ENCODE measurements at places on chromosomes 12 and 14.

- DNase-seq, result no peak
- peaks cover 23% of the 10 kb centered on the region for H3K4me1 ChIP-seq
- no peaks in the 10 kb centered on the region for H3K27me3 ChIP-seq
- H3K27ac ChIP-seq, result no peak overlapping the region
These were observed 207.5 kb upstream of the PWP1 start for GRCh38 chr12:107477947-107478610.

GRCh38 chr12:80422550-80422949, 21.5 kb upstream of the PTPRQ start:
- no peaks in the 10 kb centered on the region for H3K27me3 ChIP-seq
- H3K27ac ChIP-seq, result no peak overlapping the region
- H3K4me1 ChIP-seq, result no peaks in the 10 kb centered on the region

DNA sequence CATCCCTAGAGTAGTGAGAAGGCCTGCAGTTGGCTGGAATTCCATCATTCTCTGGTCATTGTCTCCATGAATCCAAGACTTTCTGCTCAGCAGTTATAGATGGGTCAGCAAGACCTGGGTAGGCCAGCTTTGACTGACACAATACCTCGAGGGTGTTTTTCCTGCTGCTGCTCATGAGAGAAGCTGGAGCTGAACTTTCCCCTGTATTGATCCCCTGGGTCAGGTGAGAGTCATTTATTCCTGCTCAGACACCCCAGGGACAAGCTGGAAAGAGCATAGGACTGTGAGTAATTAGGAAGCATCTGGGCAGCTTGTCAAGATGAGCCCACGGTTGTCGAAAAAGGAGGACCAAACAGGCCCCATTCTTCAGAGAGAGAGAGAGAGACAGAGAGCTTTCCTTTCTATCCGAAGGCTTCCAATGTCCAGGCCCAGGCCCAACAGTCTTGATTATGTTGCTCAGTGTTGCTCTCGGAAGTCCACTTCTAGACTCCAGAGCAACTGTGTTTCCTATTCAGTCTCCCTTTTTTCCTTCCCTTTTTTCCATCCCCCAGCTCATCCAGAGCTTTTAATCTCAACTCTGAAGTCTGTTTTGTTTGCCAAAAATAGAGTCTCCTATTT, 131.1 kb downstream of the SLC8A3 start:
- H3K36me3 ChIP-seq, result no peaks in the 10 kb centered on the region
- DNase-seq, result no peak
- no peaks in the 10 kb centered on the region for H3K4me1 ChIP-seq
- H3K4me3 ChIP-seq, result no peak overlapping the region
- peaks cover 4% of the 10 kb centered on the region for H3K27me3 ChIP-seq
- no peak overlapping the region for H3K27ac ChIP-seq

GRCh38 chr12:57889500-57889989, 43.0 kb upstream of the CTDSP2 start:
- H3K36me3 ChIP-seq, result no peaks in the 10 kb centered on the region
- H3K4me1 ChIP-seq, result peaks cover 36% of the 10 kb centered on the region
- DNase-seq, result no peak
- H3K4me3 ChIP-seq, result no peak overlapping the region
- no peak overlapping the region for H3K27ac ChIP-seq
- H3K27me3 ChIP-seq, result peaks cover 4% of the 10 kb centered on the region

GRCh38 chr14:88868558-88869159, 44.2 kb downstream of the TTC8 start:
- no peaks in the 10 kb centered on the region for H3K4me1 ChIP-seq
- no peaks in the 10 kb centered on the region for H3K36me3 ChIP-seq
- no peak overlapping the region for H3K4me3 ChIP-seq
- DNase-seq, result no peak

DNA sequence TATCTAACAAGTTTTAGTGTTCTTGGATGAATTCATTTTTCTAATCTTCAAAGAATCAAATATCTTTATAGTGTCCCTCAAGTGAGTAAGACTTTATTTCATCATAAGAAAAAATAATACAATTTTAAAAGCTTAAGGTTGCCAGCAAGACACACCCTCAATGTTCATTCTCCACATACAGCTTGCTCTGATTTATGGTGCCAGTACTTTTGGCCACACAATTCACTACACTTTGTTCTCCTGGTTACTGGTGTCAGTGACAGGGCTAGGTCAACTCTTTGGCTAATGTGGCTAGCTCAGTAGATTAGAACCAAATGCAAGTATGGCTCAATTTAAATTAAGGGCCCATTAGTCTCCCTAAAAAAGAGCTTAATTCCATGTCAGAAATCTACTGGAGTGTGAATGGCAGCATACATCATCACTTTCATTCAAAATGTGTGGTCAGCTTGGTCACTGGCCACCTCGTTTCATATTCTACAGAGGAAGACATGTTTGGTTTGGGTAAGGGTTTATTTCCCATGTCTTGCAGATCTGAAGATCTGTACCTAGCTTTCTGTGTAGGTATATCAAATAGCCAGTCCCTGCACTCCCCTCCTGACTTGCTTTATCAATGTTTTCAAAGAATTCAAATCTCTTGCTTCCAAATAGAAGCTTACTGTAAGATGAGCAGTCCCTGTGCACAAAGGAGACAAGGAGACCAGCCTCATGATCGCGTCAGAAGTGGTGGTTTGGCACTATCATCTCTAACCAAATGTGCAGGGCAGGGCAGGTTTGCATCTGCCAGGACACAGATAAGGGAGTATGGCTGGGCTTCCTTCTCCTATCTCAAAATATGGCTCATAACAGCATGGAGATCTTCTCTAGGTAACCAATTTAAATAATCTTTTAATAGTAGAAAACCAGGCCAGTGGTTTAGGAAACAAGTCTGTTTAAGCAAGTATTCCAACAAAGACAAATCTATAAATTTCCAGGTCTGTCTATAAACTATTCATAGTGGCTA, 31.3 kb downstream of the HECTD4 start:
- no peaks in the 10 kb centered on the region for H3K4me1 ChIP-seq
- no peaks in the 10 kb centered on the region for H3K27me3 ChIP-seq
- H3K36me3 ChIP-seq, result no peaks in the 10 kb centered on the region

DNA sequence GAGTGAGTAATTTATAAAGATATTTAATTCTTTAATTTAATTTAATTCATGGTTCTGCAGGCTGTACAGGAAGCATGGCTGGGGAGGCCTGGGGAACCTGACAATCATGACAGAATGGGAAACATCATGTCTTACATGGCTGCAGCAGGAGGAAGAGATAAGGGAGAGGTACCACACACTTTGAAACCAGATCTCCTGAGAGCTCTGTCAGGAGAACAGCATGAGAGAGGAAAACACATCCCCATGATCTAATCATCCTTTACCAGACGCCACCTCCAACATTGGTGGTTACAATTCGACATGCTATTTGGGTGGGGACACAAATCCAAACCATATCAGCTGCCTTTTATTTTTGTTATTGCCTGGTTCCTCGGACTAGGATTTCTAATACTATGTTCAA, 928.6 kb downstream of the TMEM121 start:
- DNase-seq, result no peak
- peaks cover 3% of the 10 kb centered on the region for H3K4me1 ChIP-seq
- no peaks in the 10 kb centered on the region for H3K27me3 ChIP-seq
- no peak overlapping the region for H3K27ac ChIP-seq
- no peak overlapping the region for H3K4me3 ChIP-seq

GRCh38 chr12:1920436-1920835, 2.0 kb upstream of the CACNA2D4 start:
- H3K4me1 ChIP-seq, result peaks cover 50% of the 10 kb centered on the region
- no peak overlapping the region for H3K4me3 ChIP-seq
- H3K27ac ChIP-seq, result no peak overlapping the region
- H3K36me3 ChIP-seq, result no peaks in the 10 kb centered on the region
- H3K27me3 ChIP-seq, result no peaks in the 10 kb centered on the region

GRCh38 chr14:20387576-20387975, 25.7 kb downstream of the TEP1 start:
- peak; percentile 37 for DNase-seq
- H3K36me3 ChIP-seq, result peaks cover 93% of the 10 kb centered on the region
- no peak overlapping the region for H3K27ac ChIP-seq

DNA sequence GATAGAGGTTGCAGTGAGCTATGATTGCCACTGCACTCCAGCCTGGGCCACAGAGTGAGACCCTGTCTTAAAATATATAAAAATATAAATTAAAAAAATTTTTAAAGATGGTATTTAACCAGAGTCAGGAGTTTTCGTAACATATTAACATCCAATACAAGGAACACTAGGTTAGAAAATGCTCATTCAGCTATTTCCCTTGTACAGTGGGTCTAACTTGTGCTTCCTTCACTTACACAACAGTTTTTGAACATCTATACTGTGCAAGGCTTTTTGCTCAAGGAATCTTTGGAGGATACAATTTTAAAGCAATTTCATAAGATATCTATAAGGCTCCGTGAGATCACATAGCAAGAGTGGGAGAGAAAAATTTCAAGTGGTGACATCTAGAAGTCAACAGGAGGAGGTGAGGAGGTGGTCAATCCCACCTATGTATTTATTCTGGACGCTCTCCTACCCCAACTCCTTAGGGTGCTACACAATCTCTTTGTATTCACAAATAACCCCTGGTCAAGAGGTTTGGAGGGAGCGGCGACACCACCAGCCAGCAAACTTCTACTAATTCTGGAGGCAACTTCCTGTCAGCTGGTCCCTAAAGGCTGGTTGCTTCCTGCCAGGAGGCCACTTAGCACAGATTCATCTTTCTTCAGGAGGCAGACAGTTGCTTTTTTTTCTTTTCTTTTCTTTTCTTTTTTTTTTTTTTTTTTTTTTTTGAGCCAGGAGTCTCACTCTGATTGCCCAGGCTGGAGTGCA, 22.2 kb downstream of the DUSP16 start:
- no peak for DNase-seq
- no peaks in the 10 kb centered on the region for H3K27me3 ChIP-seq
- H3K4me1 ChIP-seq, result peaks cover 10% of the 10 kb centered on the region
- H3K27ac ChIP-seq, result no peak overlapping the region
- no peak overlapping the region for H3K4me3 ChIP-seq
- H3K36me3 ChIP-seq, result no peaks in the 10 kb centered on the region

DNA sequence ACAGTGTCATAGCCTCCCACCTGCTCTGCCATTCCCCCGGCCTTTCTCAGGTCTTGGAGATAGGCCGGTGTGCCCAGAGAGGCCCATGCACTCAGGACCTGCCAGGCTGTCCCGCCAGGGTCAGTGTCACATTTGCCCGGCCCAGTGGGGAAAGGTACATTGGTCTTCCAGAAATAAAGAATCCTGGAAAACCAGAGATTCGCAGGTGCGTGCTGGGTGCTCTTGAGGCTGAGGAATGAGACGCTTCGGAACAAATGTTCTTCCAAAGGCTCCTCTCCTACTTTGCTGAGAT, 205.8 kb upstream of the RTL1 start:
- H3K27ac ChIP-seq, result no peak overlapping the region
- H3K27me3 ChIP-seq, result no peaks in the 10 kb centered on the region
- DNase-seq, result peak; percentile 2
- no peak overlapping the region for H3K4me3 ChIP-seq

DNA sequence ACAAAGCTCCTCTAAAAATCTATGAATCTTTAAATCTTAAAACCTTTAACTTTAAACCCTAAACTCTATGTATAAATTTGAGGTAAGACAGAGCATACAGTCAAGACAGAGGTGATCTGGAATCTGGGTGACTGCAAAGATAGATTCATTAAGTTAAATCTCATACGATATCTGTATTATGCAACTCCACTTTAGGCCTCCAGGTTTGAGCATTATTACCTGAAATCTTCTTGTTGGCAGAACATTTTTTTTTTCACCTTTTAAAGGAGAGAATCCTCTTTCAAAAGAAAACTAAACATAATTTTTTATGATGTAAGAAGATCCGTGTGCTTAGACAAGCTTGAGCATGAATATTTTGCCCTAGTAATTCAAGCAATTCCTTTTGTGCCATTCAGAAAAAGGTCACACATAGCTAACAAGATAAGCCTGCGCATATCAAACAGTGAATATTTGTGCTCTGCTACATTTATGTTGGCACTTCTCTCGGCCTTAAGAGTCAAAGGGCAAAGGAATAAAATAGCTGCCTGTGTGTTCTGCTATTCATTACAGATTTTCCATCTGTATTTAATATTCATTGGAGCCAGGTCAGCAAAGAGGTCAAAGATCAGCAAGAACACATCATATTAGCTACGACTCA, 163.3 kb downstream of the TMTC3 start:
- no peak for DNase-seq
- H3K36me3 ChIP-seq, result no peaks in the 10 kb centered on the region
- no peak overlapping the region for H3K4me3 ChIP-seq

- no peak overlapping the region for H3K27ac ChIP-seq
- DNase-seq, result no peak
- no peaks in the 10 kb centered on the region for H3K27me3 ChIP-seq
- H3K4me1 ChIP-seq, result peaks cover 5% of the 10 kb centered on the region
These were observed 13.9 kb downstream of the ASPG start for GRCh38 chr14:104099096-104100041.

DNA sequence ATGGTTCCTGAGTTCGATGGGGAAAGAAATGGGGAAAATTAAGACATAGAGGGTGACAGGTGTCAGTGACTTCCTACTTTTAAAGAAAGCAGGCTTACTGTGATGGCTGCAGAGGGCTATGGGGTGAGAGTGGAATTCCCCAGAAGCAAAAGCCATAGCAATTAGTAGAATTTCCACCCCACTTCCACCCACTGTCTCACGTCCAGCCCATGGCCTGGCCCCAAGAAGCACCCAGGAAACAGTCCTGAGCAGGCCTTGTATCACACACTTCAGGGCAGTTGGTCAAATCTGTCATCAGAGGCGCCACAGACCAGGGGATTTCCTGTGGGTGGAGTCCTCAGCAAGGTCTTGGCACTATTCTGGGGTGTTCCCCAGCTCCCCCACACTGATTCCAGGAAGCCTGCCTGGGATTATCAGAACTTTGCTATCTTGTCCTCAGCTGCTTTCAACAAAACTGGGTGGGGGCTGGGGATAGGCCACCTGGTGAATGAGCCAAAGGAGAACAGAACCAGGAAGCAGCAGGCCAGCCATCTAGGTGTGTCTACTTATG, 120.1 kb upstream of the CCND2 start:
- H3K27ac ChIP-seq, result no peak overlapping the region
- no peak overlapping the region for H3K4me3 ChIP-seq
- H3K36me3 ChIP-seq, result no peaks in the 10 kb centered on the region
- H3K4me1 ChIP-seq, result peaks cover 39% of the 10 kb centered on the region
- no peak for DNase-seq

GRCh38 chr12:102950950-102951619, 6.4 kb upstream of the ASCL1 start:
- H3K4me3 ChIP-seq, result no peak overlapping the region
- H3K4me1 ChIP-seq, result no peaks in the 10 kb centered on the region
- H3K27ac ChIP-seq, result no peak overlapping the region

- no peak overlapping the region for H3K27ac ChIP-seq
- H3K4me3 ChIP-seq, result no peak overlapping the region
- DNase-seq, result no peak
- peaks cover 10% of the 10 kb centered on the region for H3K27me3 ChIP-seq
- no peaks in the 10 kb centered on the region for H3K36me3 ChIP-seq
These were observed 29.6 kb upstream of the TCL1B start for GRCh38 chr14:95656634-95657033.

DNA sequence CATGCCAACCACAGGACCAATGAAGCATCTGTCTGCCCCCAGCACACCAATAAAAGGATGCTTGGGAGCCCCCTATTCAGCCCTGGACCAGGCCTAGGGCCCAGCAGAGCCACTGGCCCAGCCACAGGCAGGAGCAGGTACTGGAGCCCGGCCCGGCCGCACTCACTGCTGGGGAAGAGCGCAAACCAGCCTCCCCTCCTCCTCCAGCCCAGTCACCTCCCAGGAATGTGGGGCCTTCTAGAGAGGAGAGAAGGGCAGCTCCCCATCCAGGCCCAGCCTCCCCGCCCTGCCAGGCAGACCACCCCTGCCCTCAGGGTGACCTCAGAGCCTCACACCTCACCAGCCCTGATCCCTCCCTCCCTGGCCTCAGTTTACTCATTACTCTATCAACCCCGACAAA, 56.2 kb downstream of the CCNK start:
- no peak overlapping the region for H3K27ac ChIP-seq
- no peak for DNase-seq
- H3K36me3 ChIP-seq, result no peaks in the 10 kb centered on the region
- no peak overlapping the region for H3K4me3 ChIP-seq
- no peaks in the 10 kb centered on the region for H3K27me3 ChIP-seq
- peaks cover 5% of the 10 kb centered on the region for H3K4me1 ChIP-seq
